ENCODE measurements at places on chromosomes 3 and 15.

DNA sequence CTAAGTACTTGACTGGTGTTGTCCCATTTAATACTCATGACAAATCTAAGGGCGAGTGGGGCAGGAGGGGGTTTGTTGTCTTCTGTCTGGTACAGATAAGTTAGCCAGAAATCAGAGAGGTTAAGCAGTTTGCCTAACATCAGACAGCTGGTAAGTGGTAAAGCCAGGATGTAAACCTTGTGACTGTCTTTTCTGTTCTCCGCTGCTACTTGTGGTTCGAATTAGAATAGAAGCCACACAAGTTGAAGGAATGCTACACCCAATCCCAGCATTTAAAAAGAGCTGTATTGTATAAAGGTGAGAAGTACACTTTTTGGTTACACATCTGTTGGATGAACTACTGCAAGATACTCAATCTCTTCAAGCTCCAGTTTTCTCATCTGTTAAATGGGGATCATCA is 474.7 kb upstream of the SUCLG2 start:
- no peak for DNase-seq

DNA sequence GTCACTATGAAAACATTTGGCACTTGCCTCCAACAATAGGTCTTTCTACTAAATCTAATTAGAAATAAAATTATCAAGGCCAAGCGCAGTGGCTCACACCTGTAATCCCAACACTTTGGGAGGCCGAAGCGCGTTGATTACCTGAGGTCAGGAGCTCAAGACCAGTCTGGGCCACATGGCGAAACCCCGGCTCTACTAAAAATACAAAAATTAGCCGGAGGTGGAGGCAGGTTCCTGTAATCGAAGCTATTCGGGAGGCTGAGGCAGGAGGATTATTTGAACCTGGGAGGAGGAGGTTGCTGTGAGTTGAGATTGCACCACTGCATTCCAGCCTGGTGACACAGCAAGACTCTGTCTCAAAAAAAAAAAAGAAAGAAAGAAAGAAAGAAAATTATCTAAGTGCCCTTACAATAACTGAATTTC is 1.6 kb upstream of the PLD1 start:
- DNase-seq, result no peak

- DNase-seq, result peak; percentile 3
Observed at GRCh38 chr3:122824465-122825381, 29.9 kb downstream of the SLC49A4 start.

DNA sequence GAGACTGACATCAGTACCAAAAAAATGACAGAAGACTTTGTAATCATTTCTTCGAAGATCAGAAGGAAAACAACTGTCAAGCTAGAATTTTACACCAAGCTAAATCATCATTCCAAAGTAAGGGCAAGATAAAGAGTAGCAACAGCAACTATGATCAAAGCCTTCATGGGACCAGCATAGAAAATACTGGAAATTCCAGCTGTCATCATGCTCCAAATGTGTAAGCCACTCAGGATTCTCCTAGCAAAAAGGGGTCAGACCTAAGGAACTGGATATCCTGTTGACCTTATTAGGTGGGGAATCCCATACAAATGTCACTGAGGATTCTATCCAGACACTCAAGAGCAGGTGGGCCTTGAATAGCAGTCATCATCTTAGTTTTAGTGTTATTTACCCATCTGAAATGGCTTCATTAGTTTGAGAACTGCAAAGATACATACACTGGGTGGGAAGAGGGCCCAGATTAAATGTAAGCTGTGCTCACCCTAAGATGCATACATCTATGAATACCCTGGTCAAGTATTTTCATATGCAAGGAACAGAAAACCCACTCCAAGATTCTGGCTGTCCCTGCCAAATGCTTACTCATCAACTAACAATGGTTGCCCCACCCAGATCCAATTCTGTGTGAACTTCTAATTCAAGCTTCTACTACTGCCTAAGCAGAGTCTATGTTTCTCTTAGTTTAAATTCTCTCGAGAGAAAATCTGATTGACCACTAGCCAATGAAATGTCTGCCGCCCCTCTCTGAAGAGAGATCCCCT is 33.5 kb downstream of the CLDN18 start:
- DNase-seq, result peak; percentile 74

GRCh38 chr15:62591842-62592838 is 427.1 kb upstream of the C2CD4B start:
- DNase-seq, result no peak

GRCh38 chr15:75167588-75168350 is 33.9 kb upstream of the C15orf39 start:
- DNase-seq, result no peak

- no peak for DNase-seq
Observed at GRCh38 chr3:194485881-194486539, 792 bp downstream of the ATP13A3 start.

DNA sequence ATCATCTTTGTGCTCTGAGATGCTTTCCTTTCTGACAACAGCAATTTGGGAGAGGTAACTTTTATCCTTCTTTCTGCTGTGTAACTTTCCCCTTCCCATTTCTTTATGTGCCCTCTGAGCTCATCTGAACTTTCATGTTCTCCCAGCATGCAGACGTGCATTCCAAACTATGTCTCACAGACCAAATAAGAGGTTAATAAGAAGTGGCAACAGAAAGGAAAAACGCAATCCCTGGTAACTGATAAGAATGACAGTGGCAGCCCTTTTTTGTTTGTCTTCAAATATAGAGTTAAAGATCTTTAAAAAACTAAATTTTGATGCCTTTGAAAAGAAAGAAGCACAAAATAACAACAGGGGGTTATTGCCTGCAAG is 533.4 kb downstream of the FOXP1 start:
- DNase-seq, result no peak

GRCh38 chr3:53083521-53083920 is 37.6 kb upstream of the SFMBT1 start:
- peak; percentile 31 for DNase-seq

DNA sequence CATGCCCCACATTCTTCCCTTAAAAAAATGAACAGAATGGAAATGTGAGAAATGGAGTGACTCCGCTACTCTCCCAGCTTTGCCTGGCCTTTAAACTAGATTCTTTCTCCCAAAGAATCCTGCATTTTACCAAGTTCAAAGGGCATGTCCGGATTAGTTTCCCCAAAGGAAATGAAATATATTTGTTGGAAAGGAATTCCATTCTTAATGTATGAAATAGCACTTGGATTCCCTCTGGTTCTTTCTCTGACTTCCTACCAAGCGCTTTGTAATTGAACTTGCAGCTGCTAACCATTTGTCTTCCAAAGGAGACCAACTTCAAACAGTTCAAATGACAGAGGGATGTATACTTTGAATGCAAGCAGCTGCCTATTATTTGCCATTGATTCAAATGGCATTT is 18.9 kb downstream of the MAP2K1 start:
- DNase-seq, result peak; percentile 24

DNA sequence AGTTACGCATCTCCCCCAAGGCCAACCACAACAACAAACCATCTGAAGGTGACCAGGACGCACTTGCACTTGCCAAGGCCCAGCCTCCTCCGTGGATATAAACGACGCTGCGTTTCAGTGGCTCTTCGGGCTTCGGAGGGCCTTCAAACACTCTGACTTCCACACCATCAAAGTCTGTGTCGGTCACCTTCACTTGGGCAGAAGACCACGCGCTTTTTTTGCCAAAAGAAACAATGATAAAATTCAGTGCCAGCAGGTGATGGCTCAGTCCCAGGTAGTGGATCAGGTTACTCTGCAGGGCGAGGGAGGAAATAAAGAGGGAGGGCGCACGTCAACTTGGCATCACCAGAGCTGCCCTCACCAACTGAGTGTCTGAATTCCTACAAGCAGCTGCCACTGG is 63.0 kb downstream of the NCEH1 start:
- no peak for DNase-seq

- no peak for DNase-seq
Observed at GRCh38 chr3:182284793-182285192, 508.5 kb upstream of the ATP11B start.

DNA sequence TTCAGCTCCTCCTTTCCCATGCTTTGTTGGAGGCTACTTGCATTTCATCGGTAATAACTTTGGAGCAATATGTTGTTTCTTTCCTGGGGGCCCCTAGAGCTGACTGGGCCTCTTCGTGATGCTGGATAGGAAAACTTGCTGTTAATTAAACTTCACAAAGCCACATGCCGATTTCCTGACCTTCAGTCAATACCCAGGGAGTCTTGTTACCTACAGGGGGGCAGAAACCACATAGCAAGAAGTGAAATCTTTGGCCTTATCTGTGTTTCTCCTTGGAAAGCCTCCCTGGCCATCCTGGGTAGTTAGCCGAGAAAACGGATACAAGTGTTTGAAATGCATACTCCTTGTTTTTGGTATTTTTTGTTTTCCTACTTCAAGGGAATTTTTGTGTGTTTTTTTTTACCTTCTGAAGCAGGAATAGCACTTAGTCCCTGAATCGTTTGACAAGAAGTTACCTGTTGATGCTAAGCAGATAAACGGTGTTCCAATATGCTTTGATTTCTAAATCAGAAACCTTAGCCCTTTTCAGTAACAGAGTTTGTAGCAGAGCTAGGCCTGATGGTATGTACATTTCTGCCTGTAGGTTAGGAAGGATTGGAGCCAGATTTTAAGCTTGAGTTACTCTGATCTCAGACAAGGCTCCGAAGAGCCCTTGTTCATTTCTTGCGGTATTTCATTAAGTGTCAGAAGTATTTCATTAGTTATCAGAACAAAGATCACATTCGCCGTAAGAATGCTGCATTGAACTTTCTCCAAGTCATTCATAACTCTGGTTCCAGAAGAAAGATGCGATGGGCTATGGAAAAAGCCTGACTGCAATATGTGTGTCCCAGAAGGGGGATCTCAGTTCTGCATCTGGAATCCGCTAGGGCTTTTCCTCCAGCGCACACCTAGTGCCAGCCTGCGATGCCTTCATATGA is 111.5 kb downstream of the THSD4 start:
- DNase-seq, result peak; percentile 63

DNA sequence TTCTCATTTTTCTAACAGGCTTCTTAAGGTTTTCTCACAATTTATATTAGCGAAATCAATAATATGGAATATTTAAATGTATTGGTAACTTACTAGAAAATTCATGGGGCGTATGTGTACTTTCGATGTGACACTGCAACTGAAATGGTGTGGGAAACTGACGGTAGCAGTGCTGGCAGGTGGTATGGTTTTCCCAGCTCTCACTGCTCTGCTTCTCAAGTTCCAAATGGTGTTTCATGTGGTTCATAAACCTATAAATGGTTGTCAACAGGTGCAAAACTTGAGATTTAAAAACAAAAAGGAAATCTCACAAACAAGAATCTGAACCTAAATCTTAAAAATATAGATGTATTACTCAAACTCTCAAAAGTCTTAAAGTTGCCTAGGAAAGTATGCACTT is 54.7 kb downstream of the ZNF280D start:
- DNase-seq, result no peak

DNA sequence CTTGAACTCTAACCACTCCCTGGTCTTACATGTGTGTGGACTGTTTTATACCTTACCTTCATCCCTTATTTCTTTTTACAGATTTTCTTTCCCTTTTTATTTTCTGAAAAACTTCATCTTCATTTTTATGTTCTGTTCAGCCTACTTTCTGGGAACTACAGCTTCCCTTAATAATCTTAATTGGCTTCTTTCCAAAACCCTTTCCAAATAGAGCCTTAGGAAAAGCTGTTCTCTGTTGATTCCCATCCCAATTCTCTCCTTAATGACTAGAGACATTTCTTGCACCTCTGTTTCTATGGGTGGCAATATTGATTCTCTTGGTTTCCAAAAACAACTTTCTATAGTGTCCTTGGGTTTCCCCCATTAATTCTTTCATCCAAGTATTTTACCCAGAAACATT is 134.8 kb downstream of the DUT start:
- DNase-seq, result no peak

- DNase-seq, result no peak
Observed at GRCh38 chr3:141388823-141389621, 20.7 kb downstream of the ZBTB38 start.

- DNase-seq, result no peak
Observed at GRCh38 chr3:188233320-188233719, 79.4 kb downstream of the LPP start.

- DNase-seq, result peak; percentile 87
Observed at GRCh38 chr3:112604536-112604935, 36.4 kb downstream of the CCDC80 start.

- peak; percentile 49 for DNase-seq
Observed at GRCh38 chr15:69568173-69569009, 115.8 kb downstream of the RPLP1 start.

DNA sequence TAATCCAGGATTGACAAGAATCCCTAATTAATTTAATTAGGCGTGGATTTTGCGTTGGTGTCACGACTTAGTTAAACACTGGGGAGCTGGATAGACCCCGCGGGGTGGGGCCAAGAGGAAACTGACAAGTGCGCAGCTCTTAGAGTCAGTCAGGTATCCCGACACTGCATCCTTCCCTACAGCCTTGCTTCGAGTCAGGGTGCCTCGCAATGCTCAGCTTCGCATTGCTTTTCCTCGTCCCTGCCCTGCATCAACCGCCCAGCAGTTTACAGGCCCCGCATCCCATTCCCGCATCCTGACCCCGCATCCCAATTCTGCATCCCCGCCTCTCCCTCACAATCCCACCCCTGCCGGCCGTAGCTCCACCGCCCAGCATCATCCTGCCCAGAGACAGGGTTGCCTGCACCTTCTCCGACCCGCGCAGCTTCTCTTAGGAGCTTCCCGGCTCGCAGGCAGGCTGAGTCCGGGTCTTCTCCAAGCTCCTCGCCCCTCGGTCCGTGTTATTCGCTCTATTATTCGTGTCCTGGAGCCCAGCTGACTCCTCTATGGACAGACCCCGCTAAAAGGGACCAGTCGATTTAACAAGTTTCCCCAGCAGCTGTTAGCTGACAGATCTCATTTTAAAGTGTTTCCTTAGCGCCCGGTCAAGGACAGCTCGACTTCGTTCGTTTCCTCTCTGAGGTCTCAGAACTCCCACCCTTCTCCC is 699 bp upstream of the SHOX2 start:
- DNase-seq, result no peak

DNA sequence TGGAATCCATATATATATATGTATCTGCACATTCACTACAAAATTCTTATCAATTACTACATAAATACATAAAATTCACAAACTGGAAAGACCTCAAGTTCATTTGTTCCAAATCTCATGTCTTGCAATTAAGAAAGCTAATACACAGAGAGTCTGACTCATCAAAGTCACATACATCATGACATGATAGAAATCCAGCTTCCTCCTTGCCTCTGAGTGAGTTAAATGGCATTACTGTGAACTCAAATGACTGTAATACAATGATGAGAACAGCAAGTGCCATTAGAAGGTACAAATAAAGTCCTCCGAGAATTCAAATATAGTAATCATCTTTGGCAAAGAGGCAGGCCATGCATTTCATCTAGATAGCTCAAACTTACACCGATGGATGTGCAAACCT is 55.1 kb upstream of the AGTR1 start:
- DNase-seq, result peak; percentile 20

DNA sequence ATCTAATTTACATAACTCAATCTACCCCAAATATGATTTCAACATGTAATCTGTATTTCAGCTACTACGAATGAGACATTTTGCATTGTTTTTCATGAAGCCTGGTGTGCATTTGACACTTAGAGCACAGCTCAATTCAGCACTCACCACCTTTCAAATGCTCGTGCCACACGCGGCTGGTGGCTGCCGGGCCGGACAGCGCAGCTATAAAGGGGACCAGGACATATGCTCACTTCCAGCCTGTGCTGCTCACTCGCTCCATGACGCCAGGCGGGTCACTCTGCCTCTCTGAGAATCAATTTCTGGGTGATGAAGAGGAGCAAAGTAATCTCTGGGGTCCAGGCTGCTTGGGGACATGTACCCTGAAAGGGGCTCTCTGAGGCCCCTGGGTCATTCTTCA is 93.1 kb downstream of the WNT7A start:
- DNase-seq, result no peak

- no peak for DNase-seq
Observed at GRCh38 chr3:173065543-173065981, 75.5 kb downstream of the SPATA16 start.

All from fibroblast of skin of left quadriceps (primary cell).